ENCODE measurements at places on chromosomes 16 and 17.

DNA sequence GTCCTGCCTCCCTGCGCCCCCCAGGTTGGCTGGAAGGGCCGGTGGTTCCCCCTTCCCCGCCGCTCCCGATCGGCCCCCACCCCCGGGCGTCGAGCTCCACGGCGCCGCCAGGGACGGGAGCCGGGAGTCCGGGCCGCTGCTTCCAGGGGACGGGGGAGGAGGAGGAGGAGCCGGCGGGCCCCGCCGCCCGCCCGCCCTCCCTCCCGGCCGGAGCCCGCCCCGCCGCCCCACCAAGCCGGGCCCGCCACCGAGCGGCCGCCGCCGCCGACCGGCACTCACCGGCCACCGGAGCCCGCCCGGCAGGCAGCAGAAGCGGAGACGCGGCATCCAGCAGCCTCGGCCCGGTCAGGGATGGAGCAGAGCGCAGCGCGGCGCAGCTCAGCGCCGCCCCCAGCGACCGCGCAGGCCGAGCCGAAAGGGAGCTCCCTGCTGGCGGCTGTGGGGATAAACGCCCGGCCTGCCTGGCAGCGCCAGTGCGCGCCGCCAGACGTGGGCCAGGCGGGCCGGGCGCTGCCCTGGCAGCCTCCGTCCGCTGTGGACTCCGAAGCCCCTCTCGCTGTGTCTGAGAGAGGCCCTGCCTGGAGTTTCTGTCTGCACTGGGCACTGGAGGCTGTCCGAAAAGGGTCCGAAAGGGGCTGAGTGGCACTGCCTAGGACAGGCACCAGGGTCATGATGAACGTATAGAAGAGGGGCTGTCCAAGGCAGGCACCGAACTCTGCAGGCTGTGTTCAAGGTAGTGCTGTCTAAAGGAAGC, at the start of gene MYO18A:
MYO18A (minus strand) TSS at position 365 of the 754 bp plus-strand sequence. CDS start 13,458 bp downstream, outside the sequence.
- peak; percentile 85 for DNase-seq

DNA sequence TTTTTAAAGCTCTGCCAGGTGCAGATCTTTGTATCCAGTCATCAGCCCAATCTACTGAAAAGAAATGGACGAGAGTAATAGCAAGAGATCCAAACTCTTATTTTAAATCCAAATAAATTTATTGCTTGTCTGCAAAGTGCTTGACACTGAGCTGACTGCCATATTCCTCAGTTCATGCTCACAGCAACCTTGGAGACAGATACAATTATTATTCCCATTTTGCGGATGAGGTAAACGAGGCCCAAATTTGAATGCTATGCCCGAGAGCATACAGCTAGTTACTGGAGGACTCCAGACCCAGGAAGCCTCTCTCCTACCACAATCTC, 620 bp downstream of the NOB1 start:
- DNase-seq: no peak

- DNase-seq: peak; percentile 41
These were observed 133.4 kb downstream of the OR1D5 start for GRCh38 chr17:2929881-2930533.

GRCh38 chr16:35398180-35398579, 1938.8 kb downstream of the TP53TG3F start:
- DNase-seq: no peak

DNA sequence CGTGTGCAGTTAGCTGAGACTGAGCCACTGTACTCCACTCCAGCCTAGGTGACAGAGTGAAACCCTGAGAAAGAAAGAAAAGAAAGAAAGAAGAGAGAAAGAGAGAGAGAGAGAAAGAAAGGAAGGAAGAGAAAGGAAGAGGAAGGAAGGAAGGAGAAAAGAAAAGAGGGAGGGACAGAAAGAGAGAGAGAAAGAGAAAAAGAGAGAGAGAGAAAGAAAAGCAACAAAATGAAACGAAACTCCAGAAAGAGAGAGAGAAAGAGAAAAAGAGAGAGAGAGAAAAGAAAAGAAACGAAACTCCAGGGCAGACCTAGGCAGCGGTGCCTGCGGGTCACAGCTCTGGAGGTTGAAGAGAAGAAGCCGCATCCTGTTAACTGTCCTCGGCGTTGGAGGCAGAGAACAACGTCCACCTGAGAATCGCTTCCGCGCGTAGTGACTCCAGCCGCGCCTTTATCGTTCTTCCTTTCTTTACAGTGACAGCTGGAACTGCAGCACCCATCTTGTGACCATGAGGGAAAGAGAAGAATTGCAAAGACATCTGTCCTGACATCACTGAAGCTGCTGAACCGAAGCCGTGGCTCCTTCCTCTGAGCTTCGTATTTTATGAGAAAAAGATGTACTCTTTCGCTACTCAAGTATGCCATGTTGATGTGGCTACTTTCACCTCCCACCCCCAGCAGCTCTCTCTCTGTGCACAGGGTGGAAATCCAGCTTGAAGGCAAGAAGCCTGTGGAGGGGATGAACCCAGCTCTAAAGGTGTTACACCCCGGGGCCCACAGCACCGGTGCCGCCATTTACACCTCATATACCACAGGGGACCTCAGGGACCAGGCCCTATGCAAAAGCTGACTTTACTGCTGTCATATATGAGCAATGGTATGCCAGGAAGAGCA, 56.9 kb upstream of the DOC2B start:
- DNase-seq: no peak

GRCh38 chr17:61400066-61400716, 548 bp downstream of the TBX2 start:
- no peak for DNase-seq

DNA sequence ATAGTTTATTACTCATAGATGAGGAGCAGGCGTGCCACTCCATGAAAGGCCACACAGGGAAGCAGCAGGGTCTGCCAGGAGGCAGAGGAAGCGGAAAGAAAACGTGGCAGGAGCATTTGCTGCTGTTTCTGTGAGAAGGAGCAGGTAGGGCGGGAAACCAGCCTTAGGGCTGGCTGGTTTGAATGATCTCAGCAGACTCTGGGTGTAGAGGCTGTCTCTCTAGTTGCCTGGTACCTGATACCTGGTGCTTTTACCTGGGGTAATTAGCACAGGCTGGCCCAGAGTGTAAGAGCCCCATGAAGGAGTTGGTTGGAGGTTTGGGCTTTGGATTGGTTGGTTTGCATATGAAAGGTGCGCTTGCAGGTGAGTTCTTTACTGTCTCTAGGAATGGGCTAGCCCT, 205.0 kb upstream of the CACNG3 start:
- DNase-seq: no peak

- DNase-seq: no peak
These were observed 267.7 kb downstream of the ABCC12 start for GRCh38 chr16:47888142-47888541.

DNA sequence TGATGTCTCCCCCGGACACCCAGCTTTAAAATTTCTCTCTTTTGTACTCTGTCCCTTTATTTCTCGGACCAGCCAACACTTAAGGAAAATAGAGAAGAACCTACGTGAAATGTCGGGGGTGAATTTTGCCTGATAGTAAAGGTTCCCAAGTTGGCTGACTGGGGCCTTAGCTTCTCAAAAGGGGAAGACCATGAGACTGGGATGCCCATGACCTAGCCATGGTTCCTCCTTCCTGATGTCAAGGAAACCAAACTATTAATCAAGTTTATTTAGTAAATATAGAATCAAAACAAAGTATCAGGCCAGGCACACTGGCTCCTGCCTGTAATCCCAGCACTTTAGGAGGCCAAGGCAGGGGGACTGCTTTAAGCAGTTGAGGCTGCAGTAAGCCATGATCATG, 2.4 kb upstream of the EIF1 start:
- DNase-seq: no peak

GRCh38 chr16:89057738-89058137, 35.9 kb upstream of the ACSF3 start:
- DNase-seq: no peak

DNA sequence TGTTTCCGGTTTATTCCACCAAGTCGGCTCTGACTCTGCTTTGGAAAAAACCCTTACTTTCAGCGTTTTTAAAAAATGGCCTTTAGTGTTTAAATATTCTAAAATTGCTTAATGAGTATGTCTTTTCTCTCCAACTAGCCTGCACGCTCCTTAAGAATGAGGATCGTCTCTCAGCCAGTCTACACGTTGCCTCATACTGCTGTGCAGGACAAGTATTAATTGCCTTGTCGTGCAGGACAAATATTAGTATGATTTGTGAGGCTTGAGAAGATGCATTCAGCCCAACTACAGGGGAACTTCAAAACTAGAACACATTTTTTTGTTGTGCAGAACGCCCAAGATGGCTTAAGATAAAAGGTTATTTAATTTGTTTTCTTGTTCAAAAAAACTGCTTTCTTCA, 61.2 kb downstream of the MARCHF10 start:
- DNase-seq: no peak

DNA sequence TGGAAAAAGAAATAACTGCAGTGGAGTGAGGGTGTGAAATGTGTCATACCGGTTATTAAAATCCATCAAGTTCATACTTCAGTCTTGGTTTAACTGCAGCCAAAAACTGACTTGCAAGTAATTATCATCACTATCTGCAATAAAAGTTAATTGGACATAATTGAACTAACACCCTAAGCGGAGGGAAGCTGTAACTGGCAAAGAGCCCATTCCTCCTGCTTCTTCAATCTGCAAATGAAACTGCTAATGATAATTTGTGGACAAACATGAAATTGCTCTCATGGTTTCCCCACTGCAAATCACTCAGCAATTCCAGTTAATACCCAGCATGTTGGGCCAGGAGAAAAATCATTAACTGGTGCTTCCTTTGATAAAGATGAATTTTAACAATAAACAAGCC, 46.5 kb downstream of the FAM222B start:
- no peak for DNase-seq

DNA sequence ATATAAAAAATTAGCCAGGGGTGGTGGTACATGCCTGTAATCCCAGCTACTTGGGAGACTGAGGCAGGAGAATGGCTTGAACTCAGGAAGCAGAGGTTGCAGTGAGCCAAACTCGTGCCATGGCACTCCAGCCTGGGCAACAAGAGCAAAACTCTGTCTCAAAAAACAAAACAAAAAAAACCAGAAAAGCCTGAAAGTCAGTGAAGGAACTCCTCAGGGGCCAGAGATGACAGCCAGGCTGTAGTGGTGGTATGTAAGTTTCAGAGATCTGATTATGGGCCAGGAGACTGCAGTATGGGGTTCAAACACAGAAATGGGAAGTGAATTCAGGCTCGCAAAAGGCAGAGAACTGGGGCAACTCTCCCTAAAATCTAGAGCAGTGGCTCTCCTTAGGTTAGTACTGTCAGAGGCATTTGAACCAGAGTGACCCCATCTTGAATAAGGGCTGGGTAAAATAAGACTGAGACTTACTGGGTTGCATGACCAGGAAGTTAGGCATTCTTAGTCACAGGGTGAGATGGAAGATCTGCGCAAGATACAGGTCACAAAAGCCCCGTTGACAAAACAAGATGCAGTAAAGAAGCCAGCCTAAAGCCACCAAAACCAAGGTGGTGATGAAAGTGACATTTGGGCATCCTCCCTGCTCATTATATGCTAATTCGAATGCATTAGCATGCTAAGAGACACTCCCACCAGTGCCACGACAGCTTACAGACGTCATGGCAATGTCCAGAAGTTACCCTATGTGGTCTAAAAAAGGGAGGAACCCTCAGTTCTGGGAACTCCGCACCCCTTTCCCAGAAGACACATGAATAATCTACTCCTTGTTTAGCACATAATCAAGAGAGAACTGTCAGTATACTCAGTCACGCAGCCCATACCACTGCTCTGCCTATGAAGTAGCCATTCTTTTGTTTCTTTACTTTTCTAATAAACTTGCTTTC, 120.2 kb upstream of the XYLT1 start:
- DNase-seq: no peak

DNA sequence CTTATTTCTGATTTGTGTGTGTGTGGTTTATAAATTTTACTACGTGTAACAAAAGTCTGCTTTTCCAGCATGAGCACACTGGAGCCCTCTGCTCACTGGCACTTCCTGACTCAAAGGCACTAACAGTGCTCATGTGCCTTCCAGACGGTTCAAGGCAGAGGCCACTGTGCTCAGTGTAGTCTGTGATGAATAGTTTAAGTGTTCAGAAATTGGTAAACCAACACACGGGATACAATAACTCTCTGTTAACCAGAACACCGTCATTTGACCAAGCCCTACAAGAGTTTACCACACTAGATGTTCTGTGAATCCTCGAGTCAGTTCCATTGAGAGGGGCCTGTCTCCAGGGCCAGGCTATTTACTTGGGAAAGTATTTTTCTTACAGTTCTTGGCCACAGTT, 191.9 kb downstream of the MRTFB start:
- no peak for DNase-seq

- no peak for DNase-seq
These were observed 732.5 kb downstream of the KCNJ2 start for GRCh38 chr17:70901870-70902269.

DNA sequence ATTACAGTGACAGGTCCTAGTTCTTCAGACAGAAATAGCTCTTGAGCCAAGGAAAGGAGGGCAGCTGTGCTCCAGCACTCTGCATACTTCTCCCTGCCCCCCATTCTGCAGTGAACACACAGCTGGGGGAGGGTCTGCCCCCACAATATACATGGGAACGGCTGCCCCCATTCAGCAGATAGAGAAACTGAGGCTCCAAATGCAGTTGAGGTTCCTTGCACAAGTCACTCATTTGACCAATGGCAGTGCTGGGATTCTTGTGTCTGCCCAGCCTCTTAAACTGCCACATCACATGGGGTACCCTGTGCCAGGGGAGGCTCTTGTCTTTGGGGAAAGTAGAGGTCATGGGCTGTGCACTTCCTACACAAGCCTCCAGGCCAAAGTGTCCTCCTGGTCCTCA, 10.9 kb upstream of the PDP2 start:
- no peak for DNase-seq

- peak; percentile 13 for DNase-seq
These were observed 9.0 kb downstream of the CANT1 start for GRCh38 chr17:79000396-79001189.

DNA sequence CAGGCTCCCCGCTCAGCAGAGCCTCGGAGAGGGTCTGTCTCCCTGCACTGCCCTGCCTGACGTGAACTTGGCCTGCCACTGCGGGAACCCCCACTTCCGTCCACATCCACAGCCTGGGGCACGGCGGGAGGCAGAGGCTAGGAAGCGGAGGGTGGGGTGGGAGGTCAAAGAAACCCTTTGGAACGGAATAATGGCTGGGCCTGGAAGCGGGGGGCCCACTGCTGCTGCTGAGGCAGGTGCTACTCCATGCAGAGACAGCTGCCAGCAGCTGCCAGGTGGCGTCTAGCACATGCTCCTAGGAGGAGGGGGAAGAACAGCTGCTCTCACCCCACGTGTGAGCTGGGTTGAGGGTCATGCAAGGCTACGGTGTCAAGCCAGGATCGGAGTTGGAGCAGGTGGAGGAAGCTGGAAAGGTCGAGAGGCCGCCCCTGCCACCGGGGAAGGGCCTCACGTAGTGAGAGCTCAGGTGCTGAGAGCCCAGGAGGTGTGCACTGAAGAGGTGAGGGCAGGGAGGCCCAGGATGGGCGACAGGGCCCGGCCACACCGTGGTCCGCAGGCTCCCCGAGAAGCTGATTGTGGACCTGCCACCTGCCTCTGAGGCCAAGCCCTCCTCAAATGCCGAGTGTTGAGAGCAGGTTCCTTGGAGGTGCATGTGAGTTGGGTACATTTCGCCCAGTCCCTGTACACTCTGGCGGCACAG, 9.8 kb downstream of the FSCN2 start:
- peak; percentile 69 for DNase-seq

GRCh38 chr16:14199199-14199598, 128.1 kb downstream of the MRTFB start:
- DNase-seq: no peak

Data from right hindlimb (tissue), 1 donor.